Right lung (tissue), 10 donors: ENCODE measurements at places on chromosomes 3 and 15. TPM values are rescaled to one million over a fixed set of nuclear protein-coding genes. Genes with fewer than 3 reads are reported as not detected.

GRCh38 chr15:36029606-36030210, 483.7 kb upstream of the DPH6 start:
- DNase-seq: no peak

DNA sequence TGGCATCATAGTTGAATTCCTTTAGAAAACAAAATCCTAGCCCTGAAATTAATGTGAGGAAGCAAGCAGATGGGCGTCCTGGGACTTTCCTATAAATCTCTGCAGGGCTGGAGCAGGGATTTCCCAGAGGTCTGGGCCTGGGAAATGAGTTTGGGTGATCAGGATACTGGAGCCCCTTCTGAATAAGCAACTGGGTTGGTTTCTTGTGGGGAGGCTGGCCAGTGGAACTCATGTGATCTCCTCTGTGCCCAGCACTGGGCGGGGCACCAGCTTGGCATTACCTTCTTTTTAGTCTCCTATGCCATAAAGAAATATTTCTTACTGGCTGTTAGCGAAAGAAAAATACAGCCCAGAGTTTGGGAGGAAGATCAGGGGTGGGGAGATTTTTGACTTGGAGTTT, 1.7 kb downstream of the THSD4 start:
- no peak for DNase-seq

DNA sequence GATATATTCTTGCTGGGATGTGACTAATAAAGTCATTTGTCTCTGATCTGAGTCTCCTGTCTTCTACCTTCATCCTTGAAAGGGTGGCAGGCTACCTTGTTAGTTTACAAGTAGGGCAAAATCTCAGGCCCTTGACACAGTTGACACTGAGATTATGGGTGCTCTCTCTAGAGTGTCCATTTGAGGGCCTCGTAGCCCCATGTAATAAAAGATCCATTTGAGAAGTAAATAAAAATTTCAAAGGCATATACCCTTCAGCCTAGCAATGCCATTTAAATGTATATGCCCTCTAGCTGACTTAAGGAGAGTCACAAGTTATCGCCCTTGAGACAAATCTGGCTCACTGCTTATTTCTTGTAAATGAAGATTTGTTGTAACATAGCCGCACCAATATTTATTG, 98.6 kb downstream of the TCF12 start:
- no peak for DNase-seq

The THAP10 gene
- 4.8 TPM for polyA plus RNA-seq

DNA sequence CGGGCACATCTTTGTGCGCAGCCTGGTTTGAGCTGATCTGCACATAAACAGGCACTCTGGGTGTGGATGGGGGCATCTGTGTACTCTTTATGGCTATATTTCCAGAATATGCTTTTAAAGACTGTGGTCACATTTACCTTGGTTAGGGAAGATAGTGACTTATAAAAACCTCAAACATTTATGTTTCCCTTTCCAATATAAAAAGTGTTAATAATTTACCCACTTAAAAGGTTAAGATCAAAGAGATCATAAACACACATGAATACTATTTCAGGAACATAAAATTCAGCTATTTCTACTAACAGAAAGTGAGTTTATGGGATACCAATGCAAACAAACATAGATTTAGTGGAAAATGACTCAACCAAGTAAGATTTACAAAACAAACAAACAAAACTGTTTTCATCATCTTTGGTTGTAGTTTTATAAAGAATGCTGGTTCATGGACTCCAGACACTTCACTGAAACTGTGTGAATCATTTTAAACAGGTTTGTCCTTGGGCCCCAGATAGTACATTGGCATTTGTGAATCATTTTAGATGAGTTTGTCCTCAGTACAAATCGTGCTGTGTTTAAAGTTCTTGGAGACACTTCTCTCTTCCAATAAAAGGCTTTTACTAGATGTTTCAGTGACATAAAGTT, 253.5 kb upstream of the CTDSPL start:
- no peak for DNase-seq

The NR2E3 gene
- 0.97 TPM for polyA plus RNA-seq

- DNase-seq: peak; percentile 81
These were observed at the start of gene SEMA6D for GRCh38 chr15:47717036-47717612. TSS of gene SEMA6D (plus strand) at chr15:47717505. CDS start at chr15:47759799, 42,294 bp downstream.

DNA sequence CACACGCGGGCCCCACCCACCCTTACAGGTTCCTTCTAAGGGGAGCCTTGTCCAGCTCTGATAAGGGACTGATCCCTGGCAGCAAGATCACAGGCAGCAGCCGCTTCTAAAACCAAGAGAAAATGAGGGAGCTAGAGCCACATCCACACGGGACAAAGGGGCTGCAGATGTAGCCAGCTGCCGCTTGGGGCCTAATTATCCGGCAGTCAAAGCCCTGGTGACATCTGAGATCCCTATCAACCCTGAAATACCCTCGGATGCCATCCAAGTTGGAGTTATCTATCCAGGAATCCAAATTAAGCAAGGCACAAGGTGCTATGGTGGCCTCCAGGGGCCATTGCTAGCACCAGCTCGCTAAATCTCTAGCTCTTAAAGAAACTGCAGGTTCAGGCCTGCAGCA, 248.3 kb downstream of the VPS13C start:
- no peak for DNase-seq

- DNase-seq: no peak
These were observed 15.3 kb downstream of the SPCS1 start for GRCh38 chr3:52721002-52721729.

- no peak for DNase-seq
These were observed 17.8 kb downstream of the MAP2K1 start for GRCh38 chr15:66404532-66404931.
